Endothelial cell of umbilical vein (primary cell): ENCODE measurements at places on chromosomes 3 and 15. TPM values are rescaled to one million over a fixed set of nuclear protein-coding genes. Genes with fewer than 3 reads are reported as not detected.

Gene OXTR
- total RNA-seq: 0.40 and 0.67 TPM in 2 replicates

Gene ITIH1
- not detected in 2 replicates for total RNA-seq

Gene ENTPD3
- total RNA-seq: not detected in 2 replicates

Gene NTRK3
- not detected in 2 replicates for total RNA-seq

Gene FBXL2
- 21.7 and 26.9 TPM in 2 replicates for total RNA-seq

Gene FAM81A
- total RNA-seq: 0.32 and 1.2 TPM in 2 replicates

Gene FILIP1L
- 29.2 and 29.9 TPM in 2 replicates for total RNA-seq

Gene RCCD1
- total RNA-seq: 13.3 and 15.3 TPM in 2 replicates

Gene LIPC
- not detected in 2 replicates for total RNA-seq
